Osteocyte (in vitro differentiated cells): ENCODE measurements at places on chromosomes 1 and 21. TPM values are rescaled to one million over a fixed set of nuclear protein-coding genes. Genes with fewer than 3 reads are reported as not detected.

- no peak for DNase-seq
These were observed 523.9 kb upstream of the ADGRL4 start for GRCh38 chr1:79530476-79530875.

GRCh38 chr1:225815526-225816178, 5.7 kb downstream of the EPHX1 start:
- DNase-seq = no peak

ATP6V1G3 gene
- not detected in 2 replicates for total RNA-seq

DNA sequence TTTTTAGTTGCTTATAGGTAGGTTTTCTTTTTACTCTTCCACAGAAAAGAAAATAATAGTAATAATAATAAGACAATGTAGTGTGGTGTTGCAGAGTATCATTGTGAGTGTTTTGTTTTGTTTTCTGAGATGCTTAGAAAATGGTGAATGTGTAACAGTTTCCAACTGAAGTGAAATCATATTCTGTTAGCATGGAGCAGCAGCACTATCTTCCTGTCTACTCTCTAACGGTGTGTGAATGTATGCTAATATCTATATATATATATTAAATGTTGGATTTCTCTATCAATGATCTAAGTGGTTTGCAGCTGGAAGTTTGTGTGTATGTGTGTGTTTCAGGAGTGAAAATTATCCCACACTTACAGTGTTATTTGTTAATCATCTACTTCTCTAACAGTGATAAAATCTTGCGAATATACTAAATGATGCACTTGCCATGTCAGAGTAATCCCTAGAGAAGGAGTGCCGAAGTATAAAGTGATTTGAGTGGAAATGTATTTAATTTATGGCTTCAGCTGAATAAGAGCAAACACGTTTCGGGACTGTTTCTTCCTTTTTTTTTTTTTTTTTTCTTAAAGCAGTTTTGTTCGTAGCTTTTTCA, 377 bp downstream of the SAMD13 start:
- no peak for DNase-seq

DNA sequence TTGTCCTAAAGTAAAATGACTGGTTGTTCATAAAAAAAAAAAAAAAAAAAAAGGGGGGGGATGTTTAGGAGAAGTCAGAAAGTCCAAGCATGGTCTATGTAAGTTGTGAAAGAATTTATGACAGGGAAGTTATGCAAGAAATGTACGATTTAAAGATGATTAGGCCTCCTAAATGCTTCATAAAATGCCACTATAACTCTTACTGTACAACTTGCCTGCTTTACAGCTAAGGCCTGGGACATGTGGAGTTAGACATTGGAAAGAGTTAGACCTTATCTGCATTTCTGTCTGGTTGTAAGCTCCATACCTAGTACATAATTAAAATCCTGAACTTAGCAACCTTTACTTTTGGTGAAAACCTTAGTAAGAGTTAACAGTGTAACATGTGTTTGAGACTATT, 150.0 kb downstream of the TPR start:
- no peak for DNase-seq

DNA sequence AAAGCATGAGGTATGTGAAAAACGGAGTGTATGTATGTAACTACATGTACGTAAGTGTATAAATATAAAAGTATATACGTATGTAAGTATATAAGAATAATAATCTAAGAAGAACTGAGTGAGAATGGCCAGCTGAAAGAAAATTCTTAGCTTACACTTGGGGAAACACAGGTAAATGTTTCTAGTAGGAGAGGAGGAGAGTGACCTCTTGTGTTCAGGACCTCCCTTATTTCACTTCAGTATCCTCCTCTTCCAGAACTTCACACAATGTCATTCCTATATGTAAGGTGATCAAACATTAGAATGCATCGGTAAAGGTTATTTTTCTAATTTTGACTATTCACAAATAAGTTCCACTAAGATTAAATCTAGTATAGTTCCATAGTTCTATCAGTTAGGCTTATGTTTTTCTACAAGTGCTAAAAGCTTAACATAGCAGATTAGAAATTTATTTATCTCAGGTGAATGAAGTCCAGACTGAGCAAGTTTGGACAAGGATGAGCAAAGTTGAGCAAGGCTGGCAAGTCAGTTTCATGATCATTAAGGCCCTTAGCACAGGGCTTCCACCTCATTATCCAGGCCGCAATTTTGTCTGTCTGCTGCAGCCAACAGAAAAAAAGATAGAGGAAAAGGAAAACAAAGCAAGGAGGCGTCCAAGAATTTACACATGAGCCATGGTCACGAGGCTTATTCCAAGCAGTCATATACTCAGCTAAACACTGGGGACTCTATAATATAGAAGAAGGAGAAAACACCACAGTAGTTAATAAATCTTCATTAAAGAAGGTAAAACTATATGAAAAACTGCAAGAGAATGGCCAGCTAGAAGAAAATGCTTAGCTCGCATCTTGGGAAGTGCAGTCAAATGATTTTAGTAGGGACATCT, 7.1 kb upstream of the MROH9 start:
- no peak for DNase-seq

DNA sequence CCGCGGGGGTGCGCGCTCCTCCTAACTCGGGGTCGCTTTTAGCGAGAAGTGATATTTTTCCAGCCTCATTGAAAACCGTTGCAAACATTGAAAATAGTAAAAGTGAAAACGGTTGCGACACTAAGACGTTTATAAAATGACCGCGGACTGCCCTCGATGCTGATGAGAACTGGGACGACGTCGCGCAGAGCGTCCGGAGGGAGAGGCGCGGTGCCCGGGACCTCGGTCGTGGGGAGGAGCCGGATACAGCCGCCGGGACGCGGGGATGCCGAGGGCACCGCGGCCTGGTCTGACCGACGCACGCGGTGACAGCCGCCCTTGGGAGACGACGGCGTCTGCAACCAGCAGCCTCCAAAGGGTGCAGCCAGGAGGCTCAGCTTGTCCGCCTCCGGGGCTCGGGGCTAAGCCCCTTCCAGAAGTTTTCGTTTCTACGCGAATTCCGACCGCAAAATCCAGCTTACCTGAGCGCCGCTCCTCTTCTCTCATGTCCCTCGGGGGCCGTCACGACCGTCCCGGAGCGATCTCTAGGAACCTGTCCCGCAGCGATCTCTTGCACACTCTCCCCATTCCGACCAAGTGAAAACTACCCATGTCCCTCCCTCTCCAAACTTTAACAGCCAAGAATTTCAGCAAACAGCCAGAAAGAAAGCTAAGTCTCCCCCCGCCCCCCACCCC, 144.4 kb upstream of the ETS2 start:
- no peak for DNase-seq

MINDY1 gene
- total RNA-seq = 22.2 and 24.3 TPM in 2 replicates

DNA sequence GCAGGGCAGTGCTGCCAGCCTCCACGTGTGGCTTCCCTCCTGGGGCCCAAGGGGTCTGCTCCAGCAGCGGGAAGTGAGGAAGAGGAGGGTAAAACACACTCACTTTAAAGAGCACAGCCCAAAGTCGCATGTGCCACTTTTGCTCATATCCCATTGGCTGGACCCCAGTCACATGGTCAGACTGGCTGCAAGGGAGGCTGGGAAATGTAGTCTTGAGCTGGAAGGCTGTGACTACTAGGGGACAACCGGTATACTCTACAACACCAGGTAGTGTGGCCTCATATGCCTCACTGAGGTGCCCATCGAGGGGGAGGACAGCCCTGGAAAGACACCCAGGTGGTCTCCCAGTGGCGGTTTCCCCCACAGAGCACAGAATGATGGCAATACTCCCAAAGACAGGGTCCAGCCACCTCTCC, 45.2 kb downstream of the CAMK2N1 start:
- no peak for DNase-seq

DNA sequence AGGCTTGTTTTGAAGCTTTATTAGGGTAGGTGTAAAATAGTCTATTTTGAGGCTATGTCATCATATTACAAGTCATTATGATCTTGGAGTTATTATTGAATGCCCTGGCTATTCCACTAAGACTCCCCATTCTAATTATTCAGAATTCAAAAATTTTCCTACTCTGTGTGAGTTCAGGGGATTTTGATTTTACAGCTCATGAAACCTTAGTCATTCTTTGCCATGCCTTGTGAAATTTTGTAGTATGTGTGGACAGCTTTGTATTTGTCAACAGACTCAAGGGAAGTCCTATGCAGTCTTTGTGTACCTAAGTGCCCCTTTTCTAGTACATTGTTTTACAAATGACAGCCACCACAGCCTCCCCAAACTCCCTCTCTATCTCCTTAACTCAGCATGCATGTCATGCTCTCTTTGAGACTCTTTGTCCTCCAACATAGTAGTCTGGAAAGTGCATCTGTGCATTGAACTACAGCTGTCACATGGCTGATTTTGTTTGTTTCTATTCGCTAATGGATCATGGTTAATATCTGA, 28.0 kb downstream of the CD1D start:
- no peak for DNase-seq

GRCh38 chr1:186869526-186870228, 40.9 kb downstream of the PLA2G4A start:
- DNase-seq = no peak

DNA sequence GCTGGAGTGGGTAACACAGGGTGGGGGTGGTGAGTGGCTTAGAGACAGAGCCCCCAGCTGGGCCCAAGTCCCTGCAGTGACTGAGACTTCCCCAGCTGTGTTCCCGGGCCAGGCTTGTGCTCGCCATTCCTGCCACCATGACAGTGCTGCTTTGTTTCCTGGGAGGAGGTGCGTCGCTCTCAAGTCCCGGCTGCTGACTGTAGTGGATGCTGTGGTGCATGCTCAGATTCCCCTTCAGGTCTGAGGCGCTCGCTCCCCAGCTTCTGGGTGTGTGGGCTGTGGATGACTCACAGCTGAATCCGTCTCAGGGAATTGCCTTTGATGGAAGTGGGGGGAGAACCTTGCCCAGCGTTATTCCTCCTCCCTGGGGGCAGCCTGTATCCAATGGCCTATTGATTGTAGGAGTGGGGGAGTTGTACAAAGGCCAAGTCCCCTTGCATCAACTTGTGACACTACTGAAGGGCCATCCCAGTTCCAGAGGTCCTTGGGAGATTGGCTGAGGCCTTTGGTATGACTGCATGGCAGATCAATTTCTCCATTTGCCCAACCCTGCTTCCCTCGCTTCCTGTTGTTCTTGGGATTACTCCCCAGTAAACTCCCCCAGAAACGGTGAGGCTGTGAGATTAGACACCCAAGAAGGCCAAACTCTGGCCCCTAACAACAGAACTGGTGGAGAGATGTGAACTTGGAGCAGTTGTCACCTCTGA, 17.8 kb upstream of the POU3F1 start:
- no peak for DNase-seq

DNA sequence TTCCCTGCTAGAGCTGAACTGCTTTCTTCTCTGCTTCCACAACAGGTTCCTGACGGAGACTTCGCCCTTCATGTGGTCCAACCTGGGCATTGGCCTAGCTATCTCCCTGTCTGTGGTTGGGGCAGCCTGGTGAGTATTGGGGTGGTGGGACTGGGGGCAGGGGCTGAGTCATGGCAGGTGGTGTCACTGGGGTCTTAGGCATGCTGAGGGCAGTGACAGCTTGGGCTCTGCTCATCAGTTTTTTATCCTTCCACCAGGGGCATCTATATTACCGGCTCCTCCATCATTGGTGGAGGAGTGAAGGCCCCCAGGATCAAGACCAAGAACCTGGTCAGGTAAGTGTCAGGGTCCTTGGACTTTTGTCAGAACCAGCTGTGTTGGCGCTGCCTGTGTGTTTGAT, 1.3 kb downstream of the ATP6V0B start:
- no peak for DNase-seq

DNA sequence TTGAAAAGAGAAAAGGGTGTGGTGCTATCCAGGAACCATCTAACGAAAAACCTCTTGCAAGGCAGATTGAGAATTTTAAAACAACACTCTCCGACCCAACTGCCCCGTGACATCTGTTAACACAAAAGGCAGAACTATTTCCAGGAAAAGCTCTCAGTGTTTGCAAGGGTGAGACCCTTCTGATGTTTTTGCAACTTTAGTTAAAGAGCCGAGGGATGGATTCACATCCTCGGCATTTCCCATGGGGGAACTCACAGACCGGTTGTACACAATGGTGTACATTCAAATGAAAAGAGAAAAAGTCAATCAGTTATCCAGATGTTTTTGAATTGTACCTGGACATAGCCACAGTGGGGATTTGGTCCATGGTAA, 120.0 kb downstream of the NGF start:
- no peak for DNase-seq

DNA sequence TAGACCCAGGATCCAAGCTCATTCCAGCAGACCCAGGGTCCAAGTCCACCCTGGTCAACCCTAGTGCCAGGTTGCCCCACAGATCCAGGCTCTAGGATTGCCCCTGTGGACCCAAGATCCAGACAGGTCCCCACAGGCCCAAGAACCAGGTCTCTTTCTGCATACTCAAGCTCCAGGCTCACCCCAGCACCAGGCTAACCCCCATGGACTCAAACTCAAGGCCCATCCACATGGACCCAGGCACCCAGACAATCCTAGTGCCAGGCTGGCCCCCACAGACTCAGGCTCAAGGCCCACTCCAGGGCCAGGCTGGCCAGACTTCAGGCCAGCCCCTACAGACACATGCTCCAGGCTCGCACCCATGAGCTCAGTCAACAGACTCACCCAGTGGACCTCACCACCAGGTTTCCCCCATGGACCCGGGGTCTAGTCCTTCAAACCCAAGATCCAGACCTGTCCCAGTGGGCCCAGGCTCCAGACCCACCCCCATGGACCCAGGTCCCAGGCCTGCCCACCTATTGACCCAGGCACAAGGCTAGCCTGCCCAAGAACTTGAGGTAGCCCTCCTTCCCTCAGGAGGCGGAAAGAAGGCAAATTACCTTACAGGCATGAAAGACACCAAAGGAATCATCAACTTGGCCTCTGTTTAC, 124.4 kb downstream of the SMYD3 start:
- DNase-seq = no peak
